Stimulated activated CD4-positive, alpha-beta T cell treated with anti-CD3 and anti-CD28 coated beads, Interleukin-15, amount 100 ng/mL, for 1 hour (primary cell): ENCODE measurements at places on chromosomes 16 and 17.

DNA sequence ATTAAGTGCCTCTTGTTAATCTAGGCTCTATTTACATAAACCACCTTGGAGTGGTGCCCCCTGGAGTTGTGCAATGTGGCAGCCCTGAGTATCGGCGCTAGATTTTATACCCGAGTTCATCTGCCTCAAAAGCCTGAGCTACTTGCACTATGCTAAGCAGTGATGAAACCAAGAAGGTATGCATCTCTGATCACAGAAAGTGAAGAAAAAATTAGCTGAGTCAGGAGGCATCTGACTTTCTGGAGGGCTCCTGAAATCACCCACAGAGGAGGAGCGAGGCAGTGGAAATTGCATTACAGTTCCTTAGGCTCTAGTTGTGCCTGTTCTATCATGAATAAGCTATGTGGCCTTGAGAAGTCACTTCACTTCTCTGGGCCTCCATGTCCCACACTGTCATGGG is 80.3 kb upstream of the PSMD7 start:
- no peak for DNase-seq

- DNase-seq = no peak
Observed at GRCh38 chr16:85056211-85056748, 28.7 kb downstream of the KIAA0513 start.

GRCh38 chr16:24950275-24950674 is 64.9 kb downstream of the ARHGAP17 start:
- DNase-seq = no peak

DNA sequence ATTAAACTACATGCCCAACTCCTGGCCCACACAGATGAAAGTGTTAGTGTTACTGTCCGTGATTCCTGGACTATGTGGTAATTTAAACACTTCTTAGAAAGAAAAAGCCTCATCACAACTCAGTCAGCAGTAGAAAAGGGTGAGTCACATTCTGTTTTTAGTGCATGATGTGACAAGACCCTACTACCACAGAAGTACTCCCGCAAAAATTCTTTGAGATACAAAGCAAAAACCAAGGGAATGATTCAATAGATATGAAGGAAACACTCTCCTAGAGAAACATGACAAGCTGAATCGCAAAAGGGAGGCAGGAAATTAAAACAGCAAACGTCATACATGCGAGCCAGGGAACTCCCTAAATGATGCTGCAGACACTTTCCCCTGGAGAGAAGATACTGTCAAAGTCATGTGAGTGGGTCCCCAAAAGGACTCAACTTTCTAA is 14.4 kb downstream of the SNN start:
- DNase-seq = no peak

- no peak for DNase-seq
Observed at GRCh38 chr17:76993651-76994050, 125.4 kb downstream of the MGAT5B start.
